Umbilical cord (tissue), 2 donors: ENCODE measurements at places on chromosomes 12 and 14. TPM values are rescaled to one million over a fixed set of nuclear protein-coding genes. Genes with fewer than 3 reads are reported as not detected.
A peak's percentile ranks its signal among the peaks of the same experiment; 100 is the strongest.

The CD27 gene
- not detected for total RNA-seq

The EPYC gene
- 2.2 TPM for total RNA-seq

The FAM161B gene
- 8.4 TPM for total RNA-seq

The GALNT9 gene
- 1.9 TPM for total RNA-seq

- no peak for DNase-seq
These were observed 465.7 kb upstream of the MGAT4C start for GRCh38 chr12:86721713-86722397.

DNA sequence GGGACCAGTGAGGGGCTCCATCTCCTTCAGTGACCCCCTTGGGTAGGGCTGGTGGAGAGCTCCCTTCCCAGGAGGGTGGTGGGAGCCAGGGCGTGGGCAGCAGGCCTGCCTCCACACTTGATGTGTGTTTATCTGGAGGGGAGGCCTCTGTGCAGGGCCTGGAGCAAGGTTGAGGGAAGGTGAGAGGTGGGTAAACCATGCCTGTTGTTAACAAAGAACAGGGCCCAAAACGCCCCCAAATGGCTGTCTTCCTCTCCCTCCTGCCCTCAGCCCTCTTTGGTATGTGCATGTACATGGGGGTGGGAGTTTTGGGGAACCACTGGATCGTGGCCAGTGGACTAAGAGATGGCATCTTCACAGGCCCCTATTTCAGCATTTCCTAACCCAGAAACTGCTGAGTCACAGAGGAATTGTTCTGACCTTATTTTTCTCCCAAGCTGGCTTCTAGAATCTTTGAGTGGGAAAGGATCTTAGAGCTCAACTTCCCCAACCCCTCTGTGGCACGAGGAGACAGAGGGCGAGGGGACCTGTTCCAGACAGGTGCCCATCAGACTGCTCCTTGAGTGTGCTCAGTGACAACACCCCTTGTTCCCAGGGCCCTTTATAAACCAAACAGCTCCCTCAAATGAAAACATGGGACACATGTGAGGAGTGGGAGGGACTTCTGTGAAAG, 3.6 kb downstream of the SLC48A1 start:
- DNase-seq, result no peak

DNA sequence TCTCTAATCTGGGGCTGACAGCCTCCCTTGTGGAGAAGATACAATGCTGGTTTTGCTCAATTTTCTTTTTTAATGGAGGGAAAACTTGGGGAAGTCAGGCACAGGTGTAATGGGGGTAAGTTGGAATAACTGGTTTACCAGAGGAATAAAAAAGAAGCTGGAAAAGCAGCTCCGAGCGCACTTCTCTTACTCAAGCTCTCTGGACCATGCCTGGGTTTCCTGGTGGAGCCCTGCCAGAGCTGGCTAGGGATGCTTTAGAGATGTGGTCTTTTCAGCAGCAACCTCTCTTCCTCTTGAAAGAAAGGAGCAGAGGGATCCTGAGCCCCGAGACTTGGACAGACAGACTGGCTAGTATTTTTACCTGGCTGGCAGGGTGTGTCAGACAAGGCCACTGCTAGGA, 3.9 kb upstream of the KCNA5 start:
- no peak for DNase-seq

- no peak for DNase-seq
These were observed 46.7 kb downstream of the TESC start for GRCh38 chr12:117052386-117053049.

DNA sequence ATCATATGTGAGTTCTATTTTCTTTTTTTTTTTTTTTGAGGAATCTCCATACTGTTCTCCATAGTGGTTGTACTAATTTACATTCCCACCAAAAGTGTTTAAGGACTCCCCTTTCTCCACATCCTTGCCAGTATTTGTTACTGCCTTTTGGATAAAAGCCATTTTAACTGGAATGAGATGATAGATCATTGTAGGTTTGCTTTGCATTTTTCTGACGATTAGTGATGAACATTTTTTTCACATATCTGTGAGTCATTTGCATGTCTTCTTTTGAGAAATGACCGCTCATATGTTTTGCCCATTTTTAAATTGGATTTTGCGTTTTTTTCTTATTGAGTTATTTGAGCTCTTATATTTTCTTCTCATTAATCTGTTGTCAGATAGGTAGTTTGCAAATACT, 394.8 kb downstream of the LRFN5 start:
- DNase-seq, result no peak

- DNase-seq, result peak; percentile 8
These were observed 58.9 kb downstream of the DDX51 start for GRCh38 chr12:132085291-132085635.

DNA sequence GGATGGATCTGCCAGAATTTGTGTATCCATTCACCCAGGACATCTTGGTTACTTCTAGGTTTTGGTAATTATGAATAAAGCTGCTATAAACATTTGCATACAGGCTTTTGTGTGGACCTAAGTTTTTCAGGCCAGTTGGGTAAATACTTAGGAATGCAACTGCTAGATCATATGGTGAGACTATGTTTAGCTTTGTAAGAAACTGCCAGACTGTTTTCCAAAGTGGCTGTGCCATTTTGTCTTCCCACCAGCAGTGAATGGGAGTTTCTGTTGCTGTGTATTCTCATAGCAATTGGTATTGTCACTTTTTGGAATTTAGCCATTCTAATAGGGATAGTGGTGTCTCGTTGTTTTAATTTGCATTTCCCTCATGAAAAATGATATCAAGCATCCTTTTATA, 133.0 kb downstream of the KIF26A start:
- no peak for DNase-seq

DNA sequence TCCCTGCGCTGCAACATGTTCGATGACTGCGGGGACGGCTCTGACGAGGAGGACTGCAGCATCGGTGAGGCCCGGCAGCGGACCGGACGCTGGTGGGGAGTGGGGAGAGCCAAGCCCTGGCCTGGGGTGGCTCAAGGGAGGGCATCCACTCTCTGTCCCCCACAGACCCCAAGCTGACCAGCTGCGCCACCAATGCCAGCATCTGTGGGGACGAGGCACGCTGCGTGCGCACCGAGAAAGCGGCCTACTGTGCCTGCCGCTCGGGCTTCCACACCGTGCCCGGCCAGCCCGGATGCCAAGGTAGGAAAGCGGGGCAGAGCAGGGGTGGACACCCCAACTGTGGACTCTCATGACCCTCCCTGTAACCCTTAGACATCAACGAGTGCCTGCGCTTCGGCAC, 11.4 kb upstream of the NXPH4 start:
- DNase-seq, result no peak

GRCh38 chr12:52617403-52617785, 965 bp downstream of the KRT73 start:
- DNase-seq, result no peak

DNA sequence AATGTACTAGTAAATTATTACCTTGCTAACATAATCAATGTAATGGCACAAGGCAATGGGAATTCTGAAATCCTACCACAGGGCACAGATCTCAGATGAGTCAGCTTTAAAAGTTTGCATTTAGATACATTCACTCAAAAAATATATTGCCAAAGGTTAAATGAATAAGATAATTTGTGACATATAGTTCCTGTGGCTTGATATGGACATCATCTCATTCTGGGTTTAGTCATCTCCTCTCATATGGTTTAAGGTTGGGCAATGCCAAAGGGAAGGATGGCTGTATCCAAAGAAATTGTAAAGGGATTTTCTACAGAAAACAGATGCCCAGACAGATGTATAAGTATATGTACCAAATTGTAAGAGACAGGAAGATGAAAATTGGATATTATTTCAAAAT, 1065.0 kb downstream of the LRFN5 start:
- no peak for DNase-seq

DNA sequence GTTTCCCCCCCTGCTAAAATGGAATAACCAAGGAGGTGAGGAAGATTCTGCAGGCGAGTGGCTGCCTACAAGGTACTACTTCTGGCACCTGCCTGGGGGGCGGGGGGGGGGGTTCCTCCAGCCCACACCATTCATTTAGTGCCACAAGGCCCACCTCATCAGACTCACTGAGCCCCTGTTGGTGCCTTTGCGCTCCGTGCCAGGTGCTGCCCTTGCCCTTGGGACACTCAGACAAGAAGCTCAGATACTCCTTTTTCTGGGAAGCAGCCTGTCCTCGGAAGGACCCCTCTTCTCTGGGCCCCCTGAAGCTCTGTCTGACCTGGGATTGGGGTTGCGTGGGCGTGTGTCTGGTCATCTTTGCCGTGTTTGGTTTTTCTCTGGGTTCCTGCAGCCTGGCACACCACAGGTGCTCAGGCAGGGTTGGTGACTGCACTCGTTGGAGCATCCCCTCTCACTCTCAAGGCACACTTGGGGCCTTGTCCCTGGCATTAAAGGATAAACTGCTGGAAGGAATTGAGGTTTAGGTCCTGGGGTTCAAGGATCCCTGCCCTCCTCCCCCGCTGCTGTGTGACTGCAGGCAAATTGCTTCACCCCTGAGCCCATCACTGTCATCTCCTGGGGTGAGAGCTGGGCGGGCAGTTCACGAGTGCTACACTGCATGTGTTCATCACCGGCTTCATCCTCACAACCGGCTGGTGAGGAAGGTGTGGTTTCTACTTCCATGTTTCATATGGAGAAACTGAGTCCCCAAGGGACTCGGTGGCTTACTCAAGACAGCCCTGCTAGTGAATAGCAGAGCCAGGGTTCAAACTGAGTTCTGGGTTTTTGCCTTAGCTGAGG, 16.9 kb downstream of the FAM222A start:
- no peak for DNase-seq

DNA sequence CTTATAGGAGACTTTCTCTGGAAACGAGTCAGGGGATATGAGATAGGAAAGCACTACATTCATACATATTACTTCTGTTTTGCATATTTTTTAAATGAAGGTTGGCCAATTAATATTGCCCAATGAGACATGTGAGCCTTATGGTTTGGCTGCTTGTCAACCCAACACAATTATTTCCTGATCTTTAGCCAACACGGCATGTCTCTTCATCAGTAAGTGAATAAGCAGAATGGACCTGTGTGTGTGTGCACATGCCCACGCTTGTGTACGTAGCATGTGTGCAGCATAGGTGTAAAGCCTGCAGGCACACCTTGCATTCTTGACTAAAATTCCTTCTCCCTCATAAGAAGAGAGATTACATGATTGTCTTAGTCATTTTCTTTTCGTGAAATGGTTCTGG, 88.3 kb downstream of the STON2 start:
- no peak for DNase-seq

DNA sequence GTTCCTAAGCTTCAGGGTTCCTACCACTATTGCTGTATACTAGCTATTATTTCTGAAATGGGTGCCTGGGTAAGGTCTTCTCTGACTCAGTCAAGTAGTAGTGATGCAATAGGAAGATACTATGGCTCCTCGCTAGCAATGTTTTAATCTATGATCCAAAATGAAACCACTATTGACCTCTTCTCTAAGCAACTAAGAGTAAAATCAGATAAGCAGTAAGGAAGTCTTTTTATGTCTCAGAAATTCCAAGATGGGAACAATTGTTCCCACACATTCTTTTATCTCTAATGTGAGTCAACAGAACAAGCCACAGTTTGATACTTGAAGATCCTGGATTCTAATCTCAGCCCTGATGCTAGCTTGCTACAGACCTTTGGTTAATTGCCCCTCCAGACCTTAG, 45.1 kb downstream of the AREL1 start:
- no peak for DNase-seq

GRCh38 chr12:16271062-16271461, 6.4 kb downstream of the SLC15A5 start:
- DNase-seq, result no peak

DNA sequence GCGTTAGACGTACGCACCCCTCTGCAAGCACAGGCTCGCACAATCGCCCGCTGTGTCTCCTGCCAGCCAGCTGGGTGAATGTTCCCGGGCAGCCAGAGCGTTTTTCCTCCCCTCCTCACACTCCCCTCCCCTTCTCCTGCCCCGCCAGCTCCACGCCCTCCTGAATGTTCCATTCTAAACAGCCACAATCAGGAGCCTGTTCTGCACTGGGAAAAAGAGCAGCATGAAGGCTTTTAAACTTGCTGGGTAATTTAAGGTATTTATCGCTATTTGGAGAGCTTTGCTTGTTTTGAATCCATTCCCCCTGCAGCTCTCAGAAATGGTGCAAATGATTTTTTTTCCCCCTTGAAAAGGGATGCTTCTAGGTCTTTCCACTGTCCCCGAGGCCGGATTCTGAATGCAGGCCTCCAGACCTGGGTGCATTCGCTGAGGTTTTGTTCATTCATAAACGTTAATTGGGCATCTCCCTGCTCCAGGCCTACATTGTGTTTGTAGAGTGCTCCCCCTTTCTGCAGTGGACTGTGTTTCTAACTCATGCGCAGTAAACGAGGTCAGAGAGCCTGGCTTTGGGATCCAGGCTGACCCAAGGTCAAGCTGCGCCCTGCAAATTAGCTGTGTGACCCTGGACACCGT, 212.5 kb downstream of the CHST11 start:
- DNase-seq, result peak; percentile 61

DNA sequence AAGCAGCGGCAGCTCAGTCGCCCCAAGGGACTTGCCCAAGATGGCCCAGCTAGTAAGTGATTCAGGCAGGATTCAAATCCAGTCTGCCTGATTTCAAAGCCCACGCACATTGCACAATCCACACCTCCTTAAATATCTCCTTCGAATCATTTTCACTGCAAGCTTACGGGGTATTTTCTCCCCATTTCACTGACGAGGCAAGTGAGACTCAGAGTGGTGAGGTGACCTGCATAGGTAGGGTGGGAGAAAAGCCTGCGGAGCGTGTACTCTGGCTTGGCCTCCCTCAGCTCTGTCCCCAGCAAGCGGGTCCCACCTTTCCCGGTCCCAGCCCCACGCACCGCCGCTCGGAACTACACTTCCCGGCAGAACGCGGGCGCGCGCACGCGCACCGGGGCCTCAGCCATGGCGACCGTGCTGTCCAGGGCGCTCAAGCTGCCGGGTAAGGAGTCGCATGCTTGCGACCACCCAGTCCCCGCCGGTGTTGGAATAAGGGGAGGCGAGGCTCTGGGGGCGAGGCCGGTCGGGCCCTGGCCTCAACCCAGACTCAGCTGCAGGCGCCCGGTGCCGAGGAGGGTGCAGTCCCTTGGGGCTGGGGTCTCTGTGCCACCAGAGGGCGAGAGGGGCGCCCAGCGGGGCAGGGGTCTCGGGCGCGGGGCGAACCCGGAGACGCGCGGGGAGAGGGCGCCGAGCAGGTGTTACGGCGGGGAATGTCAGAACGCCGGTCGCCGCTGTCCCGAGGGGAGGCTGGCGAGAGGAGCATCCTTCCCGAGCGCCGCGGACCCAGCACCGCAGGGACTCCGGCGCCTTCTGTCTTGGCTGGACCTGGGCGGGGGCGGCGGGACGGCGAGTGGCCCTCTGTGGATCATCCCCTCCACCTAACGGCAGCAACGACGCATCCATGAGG, at the start of gene FAM234B:
Gene FAM234B, plus strand, starts transcription at position 380 of the 904 bp plus-strand sequence. Its CDS starts 23 bp downstream, at position 403.
- peak; percentile 68 for DNase-seq

GRCh38 chr12:87142342-87142741, 886.2 kb upstream of the MGAT4C start:
- no peak for DNase-seq

- DNase-seq, result peak; percentile 46
These were observed 137.0 kb upstream of the LMNTD1 start for GRCh38 chr12:25689996-25690501.
